Activated CD4-positive, alpha-beta T cell treated with anti-CD3 and anti-CD28 coated beads, Interleukin-2, amount 50 U/mL, for 16 hours (primary cell): ENCODE measurements at places on chromosomes 5 and 9.
A peak's percentile ranks its signal among the peaks of the same experiment; 100 is the strongest.

GRCh38 chr5:74185599-74185998, 454.9 kb downstream of the ENC1 start:
- no peak for DNase-seq

DNA sequence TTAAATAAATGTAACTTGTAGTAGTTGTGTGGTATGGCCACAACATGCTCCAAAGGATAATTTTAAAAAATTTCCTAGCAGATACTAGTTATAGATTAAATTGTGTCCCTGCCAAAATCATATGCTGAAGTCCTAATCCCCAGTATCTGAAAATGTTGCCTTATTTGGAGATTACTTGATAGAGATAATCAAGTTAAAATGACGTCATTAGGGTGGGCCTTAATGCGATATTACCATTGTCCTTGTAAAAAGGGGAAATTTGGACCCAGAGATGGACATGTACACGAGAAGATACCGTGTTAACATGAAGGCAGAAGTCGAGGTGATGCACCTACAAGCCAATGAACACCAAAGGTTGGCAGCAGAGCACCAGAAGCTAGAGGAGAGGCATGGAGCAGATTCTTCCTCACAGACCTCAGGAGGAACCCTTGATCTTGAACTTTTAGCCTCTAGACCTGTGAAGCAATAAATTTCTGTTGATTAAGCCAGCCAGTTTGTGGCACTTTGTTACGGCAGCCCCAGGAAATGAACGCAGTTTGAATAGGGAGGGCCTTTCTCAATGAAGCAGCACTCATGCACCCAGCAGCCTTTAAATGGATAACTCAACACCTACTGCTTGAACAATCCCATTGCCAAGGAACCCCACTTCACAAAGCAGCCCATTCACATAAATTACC, 148.9 kb downstream of the ARHGAP26 start:
- DNase-seq, result no peak

- DNase-seq, result no peak
These were observed 57.8 kb downstream of the ZNF462 start for GRCh38 chr9:106920701-106921283.

GRCh38 chr5:74401946-74402320, 238.6 kb downstream of the ENC1 start:
- DNase-seq, result no peak

DNA sequence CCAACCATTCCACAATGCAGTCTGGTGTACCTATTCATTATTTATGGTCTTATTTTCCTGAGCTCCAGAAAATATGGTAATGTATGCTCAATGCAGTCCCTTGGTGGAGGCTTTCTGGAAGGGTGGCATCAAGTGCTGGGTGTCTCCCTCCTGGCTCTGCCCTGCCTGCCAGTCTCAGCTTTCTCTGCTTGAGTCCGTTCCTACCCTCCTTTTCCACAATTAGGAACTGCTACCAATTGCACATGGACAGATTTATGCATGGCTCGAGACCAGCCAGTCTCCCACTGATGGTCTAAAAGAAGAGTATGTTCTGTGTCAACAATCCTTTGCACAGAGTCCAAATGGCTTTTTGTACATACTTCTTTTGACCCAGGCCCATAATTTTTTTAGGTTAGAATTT, 189.8 kb downstream of the TLE1 start:
- DNase-seq, result no peak

DNA sequence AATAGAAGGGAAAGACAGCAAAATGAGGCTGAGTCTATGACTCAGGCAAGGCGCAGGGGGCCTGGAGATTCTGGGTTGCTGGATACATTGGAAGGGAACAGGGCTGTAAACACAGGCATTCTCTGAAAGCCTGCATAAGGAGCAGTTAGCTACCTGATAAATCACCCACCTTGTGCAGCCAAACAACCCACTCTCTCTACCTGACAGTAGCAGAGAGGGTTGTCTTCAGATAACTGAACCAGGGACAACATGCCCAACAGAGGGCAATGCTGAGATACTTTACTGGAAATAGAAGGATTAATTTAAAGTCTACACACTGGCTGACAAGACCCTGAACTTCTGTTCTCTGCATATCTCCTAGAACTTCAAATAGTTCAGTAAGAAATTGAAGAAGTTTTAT, 161.6 kb downstream of the KCTD16 start:
- DNase-seq, result no peak

GRCh38 chr5:53211799-53212198, 102.2 kb upstream of the MOCS2 start:
- peak; percentile 33 for DNase-seq

DNA sequence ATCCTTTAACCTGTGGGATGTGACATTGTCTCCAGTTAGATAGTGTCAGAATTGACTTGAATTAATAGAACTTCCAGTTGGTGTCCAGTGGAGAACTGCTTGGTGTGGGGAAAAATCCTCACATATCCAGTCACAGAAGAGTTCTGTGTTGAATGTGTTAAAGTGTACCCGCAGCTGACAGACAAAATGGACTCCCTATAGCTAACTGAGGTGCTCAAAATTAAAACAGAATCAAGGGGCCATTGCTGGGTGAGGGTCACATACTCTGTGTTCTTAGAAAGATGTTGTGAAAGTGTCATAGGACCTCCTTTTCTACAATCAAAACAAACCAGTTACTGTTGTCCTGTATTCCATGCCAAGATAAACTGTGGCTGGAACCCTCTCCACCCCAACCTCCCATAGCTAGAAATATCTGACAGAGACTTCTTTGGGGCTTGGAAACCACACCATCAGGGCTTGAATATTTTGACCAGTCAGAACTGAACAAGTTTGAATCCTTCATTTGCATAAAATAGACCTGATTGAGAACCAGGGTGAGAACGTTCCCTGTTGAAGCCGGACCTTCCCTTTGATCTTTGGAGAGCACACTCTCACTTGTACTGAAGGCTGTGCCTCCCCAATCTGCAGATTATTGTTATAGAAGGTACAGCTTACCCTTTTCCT, 164.0 kb upstream of the ZNF608 start:
- no peak for DNase-seq

GRCh38 chr9:70060148-70060882, 16.7 kb downstream of the MAMDC2 start:
- no peak for DNase-seq

DNA sequence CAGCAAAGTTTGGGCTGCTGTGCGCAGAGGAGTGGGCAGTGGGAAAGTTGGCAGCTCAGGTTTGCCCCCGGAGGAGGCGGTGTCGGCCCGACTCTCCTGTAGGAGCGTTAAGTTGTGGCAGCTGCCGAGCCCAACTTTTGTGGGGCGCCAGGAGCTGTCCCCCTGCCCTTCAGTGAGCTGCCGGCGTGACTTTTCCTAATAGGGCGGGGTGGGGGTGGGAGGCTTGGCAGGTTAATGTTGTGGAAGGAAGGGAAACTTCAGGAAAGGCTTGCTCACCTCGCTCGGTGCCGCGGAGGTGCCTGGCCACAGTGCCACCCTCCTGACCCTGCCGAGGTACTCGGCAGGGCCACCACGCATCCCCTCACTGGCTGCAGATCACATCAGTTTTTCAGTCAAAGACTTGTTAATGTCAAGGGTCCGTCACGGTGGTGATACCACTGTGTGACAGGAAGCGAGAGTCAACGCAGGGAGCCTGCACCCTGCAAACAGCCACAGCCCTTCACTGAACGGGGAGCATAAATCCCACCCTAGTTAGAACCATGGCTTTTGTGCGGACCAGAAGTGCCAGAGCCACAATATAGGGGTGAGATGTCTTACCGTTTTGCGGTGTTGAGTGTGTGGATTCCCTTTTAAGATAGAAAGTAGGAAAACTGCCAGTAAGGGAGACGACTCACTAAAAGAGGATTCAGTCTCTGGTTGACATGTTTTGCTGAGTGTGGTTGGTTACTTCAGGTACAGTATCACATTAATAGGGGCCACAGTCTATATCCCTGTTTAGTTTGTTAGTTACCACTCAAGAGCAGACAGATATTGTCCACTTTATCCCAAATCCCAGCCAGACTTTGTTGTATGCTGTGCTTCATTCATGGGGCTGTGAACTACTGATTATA, 796 bp downstream of the LNPEP start:
- DNase-seq, result peak; percentile 62

DNA sequence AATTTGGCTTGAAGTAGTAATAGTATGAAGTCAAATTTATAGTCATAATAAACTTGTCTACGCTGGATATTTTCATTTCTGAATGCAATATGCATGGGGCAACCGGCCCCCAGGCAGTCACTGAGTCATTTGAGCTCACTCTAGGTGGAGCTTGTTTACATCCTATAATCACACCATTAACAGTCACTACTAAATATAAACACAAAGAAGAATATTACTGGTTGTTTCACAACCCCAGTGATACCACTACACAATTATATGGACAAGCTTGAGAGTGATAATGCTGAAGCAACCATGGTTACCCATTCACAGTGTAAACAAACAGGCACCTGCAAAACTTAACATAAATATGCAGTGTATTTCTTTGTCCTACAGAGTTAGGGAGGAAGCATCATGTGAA, 68.7 kb downstream of the MARCHF3 start:
- DNase-seq, result no peak

DNA sequence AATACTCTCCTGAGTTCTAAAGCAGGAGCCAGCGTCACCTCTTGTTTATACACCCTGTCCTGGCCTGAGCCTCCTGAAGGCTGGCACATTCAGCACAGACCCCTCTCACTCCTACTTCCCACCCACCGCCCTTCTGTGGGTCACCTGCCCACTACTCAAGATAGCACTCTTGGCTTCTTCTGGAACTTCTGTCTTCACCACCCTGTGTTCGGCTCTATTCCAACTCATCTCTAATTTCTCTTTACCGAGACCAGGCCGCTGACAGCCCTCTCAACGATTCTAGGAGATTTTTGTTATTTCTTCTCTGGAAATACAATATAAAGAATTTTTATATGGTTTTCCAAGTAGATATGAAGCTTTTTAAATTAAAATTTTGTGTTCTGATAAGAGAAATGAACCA, 57.4 kb downstream of the IRF1 start:
- no peak for DNase-seq
